H9 (cell line): ENCODE measurements at places on chromosomes 5 and 9. TPM values are rescaled to one million over a fixed set of nuclear protein-coding genes. Genes with fewer than 3 reads are reported as not detected.
A peak's percentile ranks its signal among the peaks of the same experiment; 100 is the strongest.

DNA sequence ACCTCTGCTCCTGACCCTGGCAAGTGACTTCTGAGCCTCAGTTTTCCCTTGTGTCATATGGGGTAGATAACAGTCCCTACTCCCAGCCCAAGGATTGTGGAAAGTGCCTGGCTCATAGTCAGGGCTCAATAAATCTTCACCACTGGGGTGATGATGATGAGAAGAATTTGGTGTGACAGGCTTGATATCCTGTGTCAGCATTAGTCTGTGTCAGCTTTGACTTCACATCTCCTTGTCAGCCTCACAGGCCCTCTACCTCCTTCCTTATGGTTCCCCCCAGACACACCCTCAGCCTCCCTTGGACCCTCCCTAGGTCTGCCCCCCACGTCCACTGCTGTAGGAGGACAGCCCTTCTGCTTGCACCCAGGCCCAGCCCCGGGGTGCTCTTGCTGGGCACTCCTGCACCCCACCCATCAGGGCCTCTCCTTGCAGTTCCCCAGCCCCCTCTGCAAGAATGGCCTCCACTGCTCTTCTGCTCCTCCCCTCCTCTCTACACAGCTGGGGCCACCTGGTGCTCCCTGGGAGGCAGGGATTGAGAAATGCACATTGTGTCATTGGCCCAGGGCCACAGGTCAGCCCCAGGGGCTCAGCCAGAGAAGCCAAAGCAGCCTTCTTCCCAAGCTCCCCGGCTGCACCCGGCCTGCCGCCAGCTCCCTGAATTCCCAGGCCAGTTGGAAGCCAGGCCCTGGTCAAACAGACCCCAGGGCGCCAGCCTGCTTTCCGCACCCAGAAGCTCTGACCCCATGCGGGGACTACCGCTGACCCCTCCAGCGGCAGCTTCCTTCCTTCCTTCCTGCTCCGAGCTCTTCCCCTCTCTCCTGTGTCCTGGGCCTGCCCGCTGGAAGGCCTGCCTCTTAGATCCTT, 7.7 kb downstream of the FGFR4 start:
- H3K4me1 ChIP-seq = peaks cover 3% of the 10 kb centered on the region; the same call in 1 of the 2 replicates
- no peaks in the 10 kb centered on the region for H3K27me3 ChIP-seq
- DNase-seq = no peak
- no peak overlapping the region; the same call in 2 of the 3 replicates for H3K4me3 ChIP-seq
- H3K27ac ChIP-seq = no peak overlapping the region

DNA sequence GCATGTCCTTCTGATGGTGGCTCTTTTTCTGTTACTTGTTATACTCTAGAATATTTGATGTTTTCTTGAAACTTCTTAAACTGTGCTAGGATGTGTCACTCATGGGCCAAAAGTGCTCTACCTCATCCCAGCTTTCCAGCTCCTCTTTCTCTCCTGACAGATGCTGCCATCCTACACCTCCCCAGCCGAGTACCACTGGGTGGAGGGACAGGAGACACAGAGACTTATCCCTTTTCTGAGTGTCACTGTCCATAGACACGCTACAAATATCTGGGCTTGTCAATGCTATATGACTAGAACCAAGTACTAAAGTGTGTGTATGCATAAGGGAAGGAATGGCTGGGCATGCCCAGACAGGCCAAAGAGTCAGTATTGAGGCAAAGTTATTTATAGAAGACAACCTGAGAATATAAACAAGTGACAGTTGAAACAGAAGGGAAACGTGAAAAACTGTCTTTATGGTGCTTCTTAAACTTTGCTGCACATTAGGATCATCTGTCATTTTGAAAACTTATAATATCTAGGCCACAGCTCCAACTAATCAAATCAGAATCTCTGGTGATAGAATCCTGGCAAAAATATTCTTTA, 188.0 kb downstream of the CARTPT start:
- no peak overlapping the region for H3K27ac ChIP-seq
- no peak for DNase-seq
- H3K36me3 ChIP-seq = peaks cover 4% of the 10 kb centered on the region; the same call in 1 of the 3 replicates
- no peak overlapping the region for H3K4me3 ChIP-seq

- no peak overlapping the region for H3K27ac ChIP-seq
- no peaks in the 10 kb centered on the region for H3K27me3 ChIP-seq
- no peaks in the 10 kb centered on the region for H3K36me3 ChIP-seq
- no peak overlapping the region; the same call in 2 of the 3 replicates for H3K4me3 ChIP-seq
- DNase-seq = no peak
These were observed 45.9 kb upstream of the FST start for GRCh38 chr5:53434541-53434940.

DNA sequence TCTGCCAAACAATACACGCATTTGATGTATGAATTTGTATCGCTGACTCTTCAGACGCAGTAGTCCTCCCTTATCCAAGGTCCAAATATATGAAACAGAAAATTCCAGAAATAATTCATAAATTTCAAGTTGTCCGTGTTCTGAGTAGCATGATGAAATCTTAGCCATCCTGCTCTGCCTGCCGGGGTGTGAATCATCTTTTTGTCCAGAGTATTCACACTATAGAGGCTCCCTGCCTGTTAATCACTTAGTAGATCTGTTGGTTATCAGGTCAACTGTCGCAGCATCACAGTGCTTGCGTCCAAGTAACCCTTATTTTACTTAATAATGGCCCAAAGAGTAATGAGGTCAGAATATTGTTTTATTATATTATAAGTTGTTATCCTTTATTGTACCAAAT, 268.1 kb downstream of the DOCK8 start:
- no peaks in the 10 kb centered on the region for H3K27me3 ChIP-seq
- H3K4me1 ChIP-seq = peaks cover 3% of the 10 kb centered on the region; the same call in 1 of the 2 replicates
- no peak for DNase-seq
- no peak overlapping the region for H3K4me3 ChIP-seq
- H3K27ac ChIP-seq = no peak overlapping the region
- peaks cover 14% of the 10 kb centered on the region for H3K36me3 ChIP-seq

- no peaks in the 10 kb centered on the region for H3K27me3 ChIP-seq
- H3K4me3 ChIP-seq = no peak overlapping the region
- H3K36me3 ChIP-seq = peaks cover 4% of the 10 kb centered on the region; the same call in 1 of the 2 replicates
- DNase-seq = no peak
- H3K27ac ChIP-seq = no peak overlapping the region
These were observed 48.5 kb downstream of the WNK2 start for GRCh38 chr9:93232388-93232960.

DNA sequence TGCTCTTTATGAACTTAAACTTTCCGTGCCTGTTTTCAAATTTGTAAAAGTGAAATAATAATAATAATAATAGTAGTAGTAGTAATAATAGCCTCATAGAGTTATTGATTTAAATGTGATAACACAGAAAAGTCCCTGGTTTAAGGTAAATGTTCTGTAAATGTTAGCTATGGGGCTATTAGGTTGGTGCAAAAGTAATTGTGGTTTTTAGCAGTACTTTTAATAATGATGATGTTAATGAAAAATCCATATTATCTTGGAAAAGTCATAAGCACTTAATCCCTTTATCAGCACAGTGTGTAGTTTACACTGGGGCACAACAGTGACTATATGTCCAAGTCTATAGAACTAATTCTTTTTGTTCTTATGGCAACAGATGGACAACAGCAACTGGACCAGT, at the start of gene OR1Q1:
TSS of gene OR1Q1 (plus strand) at position 377 of the 400 bp plus-strand sequence. CDS start at position 377, 0 bp downstream.
- no peaks in the 10 kb centered on the region for H3K4me1 ChIP-seq
- no peaks in the 10 kb centered on the region for H3K27me3 ChIP-seq
- H3K27ac ChIP-seq = no peak within 1 kb of the TSS
- DNase-seq = no peak

DNA sequence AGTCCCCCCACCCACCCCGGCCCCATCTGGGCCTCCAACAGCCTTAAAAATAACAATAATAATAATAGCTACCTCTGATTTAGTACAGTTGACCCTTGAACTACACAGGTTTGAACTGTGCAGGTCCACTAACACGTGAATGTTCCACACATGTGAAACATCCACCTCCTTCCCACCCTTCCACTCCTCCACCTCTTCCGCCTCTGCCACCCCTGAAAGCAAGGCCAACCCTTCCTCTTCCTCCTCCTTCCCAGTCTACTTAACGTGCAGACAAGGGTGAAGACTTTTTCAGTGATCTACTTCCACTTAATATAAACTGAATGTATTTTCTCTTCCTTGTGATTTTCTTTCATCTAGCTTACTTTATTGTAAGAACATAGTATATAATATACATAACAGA, 10.8 kb downstream of the PDGFRB start:
- H3K36me3 ChIP-seq = no peaks in the 10 kb centered on the region
- H3K4me1 ChIP-seq = peaks cover 5% of the 10 kb centered on the region; the same call in 1 of the 2 replicates
- H3K27ac ChIP-seq = no peak overlapping the region
- no peak overlapping the region for H3K4me3 ChIP-seq
- no peaks in the 10 kb centered on the region for H3K27me3 ChIP-seq

NADK2 gene
- total RNA-seq = 12.2 and 12.4 TPM in 2 replicates

DNA sequence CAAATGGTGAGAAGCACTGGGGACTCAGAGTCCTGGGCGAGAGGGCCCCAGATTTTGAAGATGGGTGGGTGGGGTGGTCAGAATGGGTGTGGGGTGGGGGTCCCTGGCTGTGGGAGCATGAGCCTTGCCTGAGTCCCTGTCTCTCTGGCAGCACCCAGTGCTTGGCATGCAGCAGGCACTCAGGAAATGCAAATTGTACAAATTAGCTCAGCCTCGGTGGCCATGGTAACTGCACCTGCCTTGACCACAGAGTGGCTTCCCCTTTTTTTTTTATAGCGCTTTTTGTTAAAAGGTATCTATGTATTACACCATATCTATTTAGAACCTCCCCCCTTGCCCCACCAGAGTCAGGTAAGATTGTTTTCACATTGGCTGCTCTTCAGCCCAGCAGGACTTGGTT, 19.2 kb upstream of the PITX1 start:
- H3K36me3 ChIP-seq = no peaks in the 10 kb centered on the region
- H3K27me3 ChIP-seq = peaks cover 29% of the 10 kb centered on the region; the same call in 1 of the 2 replicates
- H3K4me3 ChIP-seq = no peak overlapping the region
- H3K4me1 ChIP-seq = no peaks in the 10 kb centered on the region
- no peak overlapping the region for H3K27ac ChIP-seq
- DNase-seq = no peak

GRCh38 chr9:77582961-77583576, 65.1 kb downstream of the GNA14 start:
- DNase-seq = no peak
- H3K4me1 ChIP-seq = peaks cover 22% of the 10 kb centered on the region
- H3K4me3 ChIP-seq = no peak overlapping the region
- H3K36me3 ChIP-seq = no peaks in the 10 kb centered on the region
- H3K27me3 ChIP-seq = no peaks in the 10 kb centered on the region

DNA sequence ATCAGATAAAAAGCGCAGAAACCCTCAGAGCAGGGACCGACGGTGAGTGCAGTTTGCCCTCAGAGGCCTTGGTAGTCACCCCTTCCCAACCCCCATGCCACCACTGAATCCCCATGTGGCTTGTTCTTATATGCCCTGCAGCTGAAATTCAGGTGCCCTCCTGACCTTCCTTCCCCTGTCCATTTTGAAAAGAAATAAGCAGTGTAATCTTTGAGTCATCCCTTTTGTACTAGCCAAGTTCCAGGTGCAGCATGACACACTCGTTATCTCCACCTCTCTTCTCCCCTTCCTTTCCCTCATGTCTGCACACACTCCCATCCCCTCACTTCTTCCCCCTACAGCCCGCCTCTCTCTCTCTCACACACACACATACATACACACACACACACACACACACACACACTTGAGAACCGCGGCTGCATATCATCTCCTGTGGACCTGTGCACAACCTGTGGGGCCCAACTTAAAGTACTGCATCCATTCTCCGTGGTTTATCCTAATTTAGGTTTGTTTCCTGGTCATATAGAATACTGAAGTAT, 53.1 kb downstream of the SYK start:
- peak; percentile 13 for DNase-seq
- H3K36me3 ChIP-seq = no peaks in the 10 kb centered on the region
- no peak overlapping the region for H3K27ac ChIP-seq
- H3K4me3 ChIP-seq = no peak overlapping the region
- H3K4me1 ChIP-seq = no peaks in the 10 kb centered on the region
- H3K27me3 ChIP-seq = no peaks in the 10 kb centered on the region

DNA sequence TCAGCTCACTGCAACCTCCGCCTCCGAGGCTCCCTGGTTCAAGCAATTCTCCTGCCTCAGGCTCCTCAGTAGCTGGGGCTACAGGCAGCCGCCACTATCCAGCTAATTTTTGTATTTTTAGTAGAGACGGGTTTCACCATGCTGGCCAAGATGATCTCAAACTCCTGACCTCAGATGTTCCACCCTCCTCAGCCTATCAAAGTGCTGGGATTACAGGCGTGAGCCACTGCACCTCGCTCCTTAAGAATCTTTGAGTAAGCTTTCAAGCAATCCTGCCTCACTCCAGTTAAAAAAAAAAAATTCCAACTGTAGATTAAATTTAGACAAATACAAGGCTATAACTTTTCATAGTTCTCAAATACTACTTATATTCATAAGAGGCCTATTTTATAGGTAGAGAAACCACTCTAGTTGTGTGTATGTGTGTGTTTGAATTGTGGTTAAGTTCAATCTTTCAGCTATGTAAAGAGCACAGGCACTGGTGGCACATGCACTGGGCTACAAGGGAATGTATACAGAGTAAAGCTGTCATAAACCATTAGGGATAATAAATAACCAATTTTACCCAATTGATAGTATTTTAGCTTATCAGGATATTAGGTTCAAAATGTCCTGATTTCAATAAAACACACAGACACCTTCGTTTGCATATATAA, 50.6 kb upstream of the RAPGEF6 start:
- no peaks in the 10 kb centered on the region for H3K4me1 ChIP-seq
- no peak overlapping the region for H3K27ac ChIP-seq
- H3K27me3 ChIP-seq = no peaks in the 10 kb centered on the region

DNA sequence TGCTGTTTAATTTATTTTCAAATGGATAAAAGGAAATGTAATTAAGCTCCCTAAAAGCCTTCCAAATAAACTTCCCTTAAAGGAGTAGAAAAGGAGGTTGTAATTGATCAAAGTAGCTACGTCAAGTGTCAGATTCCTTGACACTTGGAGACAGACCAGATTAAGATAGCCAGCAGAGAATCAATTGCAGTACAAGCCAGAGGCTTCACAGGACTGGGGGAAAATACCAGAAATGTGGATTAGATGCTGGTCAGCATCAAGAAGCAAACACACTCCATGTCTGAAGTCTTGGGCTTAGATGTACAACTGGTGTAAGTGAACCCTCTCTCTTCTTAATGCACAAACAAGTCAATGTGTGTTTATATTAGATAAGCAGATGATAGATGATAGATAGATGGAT, 184.9 kb upstream of the TAS2R1 start:
- no peaks in the 10 kb centered on the region for H3K4me1 ChIP-seq
- H3K27me3 ChIP-seq = no peaks in the 10 kb centered on the region; the same call in 1 of the 2 replicates
- H3K27ac ChIP-seq = no peak overlapping the region
- no peak overlapping the region for H3K4me3 ChIP-seq

DNA sequence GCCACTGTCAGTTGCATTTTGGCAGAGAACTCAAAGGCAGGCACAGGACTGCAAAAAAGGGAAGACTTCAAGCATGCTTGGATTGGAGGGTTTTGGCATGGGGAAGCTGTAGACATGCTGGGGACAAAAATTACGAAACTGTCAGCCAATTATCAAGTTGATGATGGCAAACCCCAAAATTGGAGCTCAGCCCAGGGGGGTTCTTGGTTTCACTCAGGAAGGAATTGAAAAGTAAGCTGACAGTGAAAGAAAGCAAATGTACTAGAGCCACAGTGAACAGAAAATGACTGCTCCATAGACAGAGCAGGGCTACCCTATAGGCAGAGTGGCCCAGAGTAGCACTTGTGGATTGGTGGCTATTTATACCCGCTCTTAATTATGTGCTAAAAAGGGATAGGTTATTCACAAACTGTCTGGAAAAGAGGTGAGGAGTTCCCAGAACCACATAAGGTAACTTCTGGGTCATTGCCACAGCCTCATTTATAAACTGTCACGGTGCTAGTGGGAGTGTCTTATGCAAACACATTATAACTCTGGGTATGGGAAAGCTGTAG, 14.6 kb upstream of the CFAP95 start:
- no peaks in the 10 kb centered on the region for H3K36me3 ChIP-seq
- H3K4me1 ChIP-seq = no peaks in the 10 kb centered on the region
- H3K4me3 ChIP-seq = no peak overlapping the region
- H3K27me3 ChIP-seq = no peaks in the 10 kb centered on the region
- DNase-seq = no peak
